Choroid plexus epithelial cell (primary cell): ENCODE measurements at places on chromosomes 3 and 15.

- no peak for DNase-seq
Observed at GRCh38 chr15:71812966-71813722, 2.8 kb downstream of the NR2E3 start.

DNA sequence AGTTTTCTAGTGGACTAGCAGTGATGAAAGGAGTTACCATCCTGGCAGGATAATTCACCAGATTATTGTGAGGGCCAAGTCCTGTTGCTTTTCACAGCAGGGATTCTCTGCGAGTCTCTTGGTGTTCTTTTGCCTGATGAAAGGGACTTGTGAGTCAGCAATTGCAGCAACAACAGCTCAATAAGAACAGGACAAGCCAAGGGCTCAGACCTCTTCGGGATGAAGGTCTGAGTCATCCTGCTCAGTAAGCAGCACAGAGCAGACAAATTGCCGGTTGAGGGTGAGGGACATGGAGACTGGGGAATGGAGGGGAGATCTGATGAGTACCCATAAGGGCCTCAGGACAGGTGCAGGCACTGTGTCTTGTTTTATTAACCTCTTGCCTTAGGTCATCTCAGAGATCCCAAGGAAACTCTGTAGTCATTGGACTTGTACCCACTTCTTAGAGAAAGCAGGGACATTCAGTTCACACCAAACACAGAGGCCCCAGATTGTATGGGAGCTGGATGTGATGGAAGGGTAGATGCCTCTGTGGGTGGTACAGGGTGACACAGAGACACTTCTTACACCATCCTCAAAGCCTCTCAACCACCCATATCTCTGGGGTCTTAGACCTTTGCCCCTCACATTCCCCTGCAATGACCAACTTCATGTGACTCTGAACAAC lies 173.8 kb upstream of the TLE3 start:
- DNase-seq = peak; percentile 99

DNA sequence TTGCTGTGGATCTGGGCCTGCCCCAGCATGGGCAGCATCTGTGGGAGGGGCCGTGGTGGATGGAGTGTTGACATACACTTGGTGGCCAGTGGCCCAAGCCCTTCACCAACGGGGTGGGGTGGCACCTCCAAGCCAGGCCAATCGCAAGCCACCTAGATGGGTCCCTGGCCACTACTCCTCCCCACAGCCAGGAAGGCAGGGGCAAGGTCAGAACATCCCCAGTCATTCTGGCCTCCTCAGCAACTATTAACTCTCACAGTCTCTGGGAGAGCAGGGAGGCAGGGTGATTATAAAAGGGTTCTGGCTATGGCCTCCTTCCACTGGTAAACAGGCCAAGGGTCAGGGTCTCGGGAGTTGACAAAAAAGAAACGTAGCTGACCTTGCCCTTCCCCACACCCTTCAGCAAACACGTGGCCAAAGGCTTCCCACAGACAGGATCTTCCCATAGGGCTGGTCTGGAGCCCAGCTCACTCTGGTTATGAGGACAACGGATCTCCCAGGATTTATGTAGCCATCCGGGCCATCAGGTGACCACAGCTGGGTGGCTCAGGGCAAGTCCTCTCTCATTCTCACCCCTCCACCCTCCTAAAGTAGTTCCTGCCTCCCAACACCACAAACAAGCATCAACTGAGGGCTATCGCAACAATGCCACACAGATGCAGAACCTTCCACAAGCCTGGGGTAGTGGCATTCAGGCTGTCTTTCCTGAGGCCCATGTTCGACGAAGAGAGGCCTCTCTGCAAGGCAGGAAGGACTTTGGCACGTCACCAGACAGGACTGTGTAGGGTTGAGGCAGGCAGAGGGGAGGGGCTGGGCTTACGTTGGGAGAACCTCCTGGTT lies 18.9 kb downstream of the TLE3 start:
- DNase-seq = no peak

GRCh38 chr15:90598679-90599078 lies 69.0 kb downstream of the CRTC3 start:
- no peak for DNase-seq

DNA sequence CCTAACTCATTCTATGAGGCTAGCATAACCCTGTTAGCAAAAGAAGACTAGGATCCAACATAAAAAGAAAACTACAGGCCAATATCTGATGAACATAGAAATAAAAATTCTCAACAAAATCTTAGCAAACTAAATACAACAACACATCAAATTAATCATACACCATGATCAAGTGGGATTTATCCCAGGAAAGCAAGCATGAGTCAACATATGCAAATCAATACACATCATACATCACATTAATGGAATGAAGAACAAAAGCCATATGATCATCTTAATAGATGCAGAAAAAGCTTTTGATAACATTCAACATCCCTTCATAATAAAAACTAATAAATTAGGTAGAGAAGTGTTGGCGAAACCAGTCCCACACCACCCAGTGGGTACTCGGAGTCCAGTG lies 136.1 kb upstream of the MME start:
- no peak for DNase-seq

GRCh38 chr3:11632564-11632963 lies 11.2 kb downstream of the VGLL4 start:
- DNase-seq = no peak

DNA sequence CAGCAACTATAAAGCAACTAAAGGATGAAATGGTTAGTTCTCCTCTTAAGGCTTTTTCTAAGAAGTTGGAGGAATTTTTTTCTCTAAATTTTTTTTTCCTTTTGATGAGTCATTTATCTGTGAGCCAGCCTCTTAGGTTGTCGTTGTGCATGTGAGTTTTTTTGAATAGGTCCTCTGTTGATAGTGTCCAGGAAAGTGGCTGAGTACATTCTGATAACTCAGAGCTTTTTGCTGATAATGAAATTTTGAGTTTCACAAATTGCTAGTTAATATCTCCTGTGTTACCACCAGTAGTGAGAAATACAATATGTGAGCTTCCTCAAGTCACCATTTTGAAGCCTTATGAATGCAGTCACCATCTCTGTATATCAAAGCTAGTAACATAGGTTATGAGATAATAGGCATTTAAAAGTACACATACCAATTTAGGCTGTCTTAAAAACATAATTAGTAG lies 7.1 kb upstream of the LXN start:
- peak; percentile 50 for DNase-seq
